ENCODE measurements at places on chromosomes 12 and 14.

- DNase-seq = no peak
Measured at GRCh38 chr12:20578142-20578541, 117.0 kb upstream of the SLCO1C1 start.

- DNase-seq = no peak
Measured at GRCh38 chr14:55355922-55356321, 55.7 kb downstream of the ATG14 start.

DNA sequence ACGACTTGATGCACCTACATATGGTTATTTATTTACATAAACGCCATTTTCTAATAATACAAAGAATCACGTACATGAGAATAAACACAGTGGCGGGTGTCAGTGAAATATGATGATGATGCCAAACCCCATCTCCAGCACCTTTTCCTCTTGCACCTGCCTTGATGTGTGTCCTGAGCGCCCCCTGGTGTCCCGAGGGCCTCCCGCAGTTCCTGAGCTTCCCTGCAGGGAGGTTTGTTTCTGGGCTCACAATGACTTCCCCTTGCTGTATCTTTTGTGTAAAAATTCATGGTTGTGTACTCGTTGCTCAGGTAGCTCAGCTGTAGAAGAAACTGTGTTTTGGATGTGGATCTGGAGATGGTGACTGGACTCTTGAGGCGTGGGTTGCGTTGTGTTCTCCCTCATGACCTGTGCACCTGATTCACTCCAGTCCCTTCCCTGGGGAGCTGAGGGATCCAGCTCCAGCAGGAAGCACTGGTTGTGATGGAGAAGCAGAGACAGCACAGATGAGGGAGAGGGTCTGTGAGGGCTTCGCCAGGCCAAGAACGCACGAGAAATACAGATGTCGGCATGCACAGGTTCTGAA lies 1037.8 kb downstream of the TMEM121 start:
- peak; percentile 70 for DNase-seq

DNA sequence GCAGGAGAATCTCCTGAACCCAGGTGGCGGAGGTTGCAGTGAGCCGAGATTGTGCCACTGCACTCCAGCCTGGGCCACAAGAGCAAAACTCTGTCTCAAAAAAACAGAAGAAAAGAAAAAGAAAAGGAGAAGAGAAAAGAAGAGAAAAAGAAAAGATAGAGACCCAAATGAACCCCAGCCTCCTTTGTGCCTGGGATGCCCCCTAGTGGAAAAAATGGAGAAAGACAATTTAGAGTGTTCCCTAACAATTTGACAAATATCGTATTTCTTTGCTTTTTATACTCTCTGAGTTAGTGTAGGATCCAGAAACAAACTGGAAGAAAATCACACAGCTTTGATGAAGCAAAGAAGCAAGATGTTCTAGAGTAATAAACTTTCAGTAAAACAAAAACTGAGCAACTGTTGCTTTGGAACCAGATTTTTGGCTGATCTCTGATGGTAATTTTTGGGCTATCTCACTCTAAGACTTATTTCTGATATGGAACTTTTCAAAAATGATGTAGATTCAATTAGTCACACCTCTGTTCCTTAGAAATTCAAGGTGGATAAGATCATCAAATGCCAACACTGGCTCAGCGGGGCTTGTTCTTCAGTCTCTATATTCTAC lies 18.6 kb upstream of the PRKAB1 start:
- DNase-seq = peak; percentile 17

DNA sequence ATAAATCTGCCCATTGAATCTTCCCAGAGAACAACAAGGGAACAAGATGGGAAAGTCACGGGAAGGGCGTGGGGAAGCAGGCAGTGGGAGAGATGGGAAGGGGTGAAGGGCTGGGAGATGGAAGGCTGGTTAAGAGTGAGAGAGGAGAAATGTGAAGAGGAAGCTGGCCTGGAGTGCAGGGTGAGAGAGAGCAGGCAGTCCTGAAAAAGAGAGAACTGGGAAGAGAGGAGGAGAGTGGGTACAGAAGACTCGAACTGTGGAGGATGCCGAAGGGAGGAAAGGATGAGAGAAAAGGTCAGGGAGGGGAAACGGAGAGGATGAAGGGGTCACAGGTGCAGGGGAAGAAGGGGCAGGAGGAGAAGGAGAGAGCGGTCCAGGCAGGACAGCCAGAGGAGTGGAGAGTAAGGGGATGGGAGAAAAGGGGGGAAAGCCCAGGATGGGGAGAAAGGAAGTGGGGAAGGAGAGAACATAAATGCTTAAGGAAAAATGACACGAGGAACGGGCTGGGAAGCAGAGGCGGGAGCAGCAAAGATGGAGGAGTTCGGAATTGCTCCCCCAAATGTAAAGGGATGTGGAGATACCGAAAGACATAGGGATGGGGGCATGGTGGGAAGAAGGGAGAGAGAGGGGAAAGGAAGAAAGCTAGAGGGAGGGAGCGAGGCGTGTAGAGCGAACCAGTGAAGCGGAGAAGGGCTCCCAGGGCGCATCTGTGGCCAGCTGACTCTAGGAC lies 1.2 kb downstream of the PIANP start:
- no peak for DNase-seq

DNA sequence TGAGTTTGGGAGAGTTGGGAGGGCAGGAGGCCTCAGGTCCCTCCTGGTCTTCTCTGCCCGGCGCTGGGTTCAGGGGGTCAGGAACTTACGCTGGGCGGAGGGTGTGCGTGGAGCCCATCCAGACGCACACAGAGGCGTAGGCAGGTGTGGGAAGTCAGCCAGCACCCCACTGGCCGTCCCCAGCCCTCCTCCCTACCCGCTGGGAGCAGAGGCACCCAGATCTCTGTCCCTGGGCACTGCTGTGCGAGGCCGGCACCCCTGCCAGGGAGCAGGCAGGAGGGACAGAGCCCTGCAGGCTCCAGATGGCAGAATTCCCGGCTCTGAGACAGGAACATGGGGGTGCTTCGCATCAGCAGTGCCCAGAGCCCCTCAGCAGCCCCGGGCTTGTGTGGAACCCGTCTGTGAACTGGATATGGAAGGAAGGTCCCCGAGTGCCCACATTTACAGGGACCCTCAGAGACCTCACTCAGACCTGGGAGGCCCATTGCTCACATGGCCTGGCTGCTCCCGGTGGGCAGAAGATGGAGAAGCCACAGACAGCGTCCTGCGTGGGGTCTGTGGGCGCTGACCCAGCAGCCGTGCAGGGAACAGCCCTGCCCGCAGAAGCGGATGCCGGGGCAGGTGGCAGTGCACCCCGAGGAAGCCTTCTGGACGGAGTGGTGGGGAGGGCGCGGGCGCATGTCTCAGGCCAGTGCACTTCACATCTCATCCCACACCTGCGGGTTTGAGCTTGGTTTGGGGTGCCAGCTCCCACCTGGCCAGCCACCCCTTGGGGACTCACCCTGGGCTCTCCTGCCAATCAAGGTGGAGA lies 59.3 kb downstream of the LRCOL1 start:
- DNase-seq = no peak

DNA sequence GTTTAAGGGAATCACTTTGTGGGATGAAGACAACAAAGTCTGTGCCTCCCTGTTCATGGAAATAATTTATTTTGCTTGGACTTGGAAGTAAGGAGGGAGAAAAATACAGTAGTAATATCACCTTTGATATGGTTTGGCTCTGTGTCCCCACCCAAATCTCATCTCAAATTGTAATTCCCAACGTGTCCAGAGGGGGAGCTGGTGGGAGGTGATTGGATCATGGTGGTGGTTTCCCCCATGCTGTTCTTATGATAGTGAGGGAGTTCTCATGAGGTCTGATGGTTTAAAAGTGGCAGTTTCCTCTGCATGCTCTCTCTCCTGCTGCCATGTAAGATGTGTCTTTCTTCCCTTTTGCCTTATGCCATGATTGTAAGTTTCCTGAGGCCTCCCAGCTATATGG lies 460.7 kb downstream of the NOVA1 start:
- no peak for DNase-seq

GRCh38 chr12:49030714-49031572 lies 12.4 kb upstream of the PRKAG1 start:
- no peak for DNase-seq

- DNase-seq = no peak
Measured at GRCh38 chr14:32978691-32979255, 40.1 kb downstream of the NPAS3 start.

GRCh38 chr12:127280393-127281275 lies 986.3 kb upstream of the TMEM132C start:
- DNase-seq = peak; percentile 36

DNA sequence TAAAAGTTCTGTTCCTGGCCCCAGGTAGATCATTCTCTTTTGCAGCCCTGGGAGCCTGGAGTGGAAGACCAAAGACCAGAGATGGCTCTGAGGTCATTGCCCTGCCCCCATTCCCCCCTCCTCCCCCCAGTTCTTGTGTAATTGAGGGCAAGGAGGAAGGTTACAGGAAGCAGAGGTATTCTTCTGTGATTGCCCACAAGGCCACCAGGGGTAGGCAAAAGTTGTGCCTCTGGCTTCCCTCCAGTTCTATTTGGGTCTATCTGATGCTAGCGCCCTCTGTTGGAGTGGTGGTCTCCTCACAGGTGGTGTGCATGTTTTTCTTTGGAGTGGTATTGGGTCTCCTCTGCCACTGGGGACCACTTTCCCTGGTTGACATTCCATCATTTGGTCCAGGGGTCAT lies 41.2 kb upstream of the CRY1 start:
- peak; percentile 39 for DNase-seq

GRCh38 chr12:113482334-113482733 lies 10.7 kb upstream of the LHX5 start:
- no peak for DNase-seq

DNA sequence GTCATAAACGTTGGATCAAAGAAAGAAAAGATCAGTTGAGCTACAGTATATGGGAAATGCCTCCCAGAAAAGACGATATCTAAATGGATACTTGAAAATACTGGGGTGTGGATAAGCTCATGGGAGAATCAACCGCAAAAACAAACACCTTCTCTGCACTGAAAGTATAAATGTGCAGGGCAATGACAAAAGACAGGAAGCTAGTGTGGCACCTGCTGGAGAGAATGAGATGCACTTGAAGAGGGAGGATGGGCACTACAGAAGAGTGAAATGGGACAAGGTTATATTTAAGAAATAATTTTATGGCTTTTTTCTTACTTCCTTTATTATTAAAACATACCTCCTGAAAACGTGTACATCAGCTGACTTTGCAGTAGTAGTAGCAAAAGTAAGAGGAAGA lies 153.7 kb downstream of the PRKD1 start:
- DNase-seq = no peak

DNA sequence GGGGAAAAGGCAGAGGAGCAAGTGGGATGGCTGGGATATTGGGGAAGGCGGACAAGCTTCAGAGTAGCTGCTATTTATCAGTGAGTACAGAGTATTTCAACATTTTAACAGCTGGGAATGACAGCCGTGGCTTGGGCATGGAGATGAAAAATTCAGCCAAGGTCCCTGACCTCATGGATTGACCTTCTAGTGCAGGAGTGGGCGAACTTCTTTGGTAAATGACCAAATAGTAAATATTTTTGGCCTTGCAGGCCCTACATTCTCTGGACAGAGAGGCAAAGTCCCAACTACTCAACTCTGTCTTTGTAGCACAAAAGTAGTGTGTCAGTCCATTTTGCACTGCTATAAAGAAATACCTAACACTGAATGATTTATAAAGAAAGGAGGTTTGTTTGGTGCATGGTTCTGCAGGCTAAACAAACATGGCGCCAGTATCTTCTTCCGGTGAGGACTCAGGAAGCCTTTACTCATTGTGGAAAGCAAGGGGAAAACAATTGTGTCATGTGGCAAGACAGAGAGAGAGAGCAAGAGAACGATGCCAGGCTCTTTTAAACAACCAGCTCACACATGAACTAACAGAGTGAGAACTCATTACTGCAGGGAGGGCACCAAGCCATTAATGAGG lies 33.6 kb downstream of the TMEM233 start:
- DNase-seq = no peak

DNA sequence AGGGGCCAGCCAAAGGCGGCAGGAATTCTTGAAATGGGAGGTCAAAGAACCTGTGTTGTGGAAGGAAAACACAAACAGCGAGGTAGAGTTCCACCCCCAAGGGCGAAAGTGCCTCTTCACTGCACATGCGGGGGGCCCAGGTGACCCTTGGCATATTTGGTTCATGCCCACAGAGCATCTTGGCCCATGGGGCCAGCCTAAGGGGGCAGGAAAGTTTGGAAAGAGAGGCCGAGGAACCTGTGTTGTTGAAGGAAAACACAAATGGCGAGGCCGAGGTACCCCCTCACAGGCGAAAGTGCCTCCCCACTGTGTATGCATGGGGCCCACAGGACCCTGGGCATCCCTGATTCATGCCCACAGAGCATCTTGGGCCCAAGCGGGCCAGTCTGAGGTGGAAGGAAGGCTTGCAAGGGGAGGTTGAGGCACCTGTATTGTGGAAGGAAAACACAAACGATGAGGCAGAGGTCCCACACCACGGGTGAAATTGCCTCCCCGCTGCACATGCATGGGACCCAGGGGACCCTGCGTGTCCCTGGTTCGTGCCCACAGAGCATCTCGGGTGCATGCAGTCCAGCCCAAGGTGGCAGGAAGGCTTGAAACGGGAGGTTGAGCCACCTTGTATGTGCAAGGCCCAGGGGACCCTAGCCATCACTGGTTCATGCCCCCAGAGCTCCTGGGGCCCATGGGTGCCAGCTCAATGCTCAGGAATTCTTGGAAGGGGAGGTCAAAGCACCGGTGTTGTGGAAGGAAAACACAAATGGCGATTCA lies 384.1 kb downstream of the ALG10 start:
- no peak for DNase-seq

GRCh38 chr12:99066726-99067125 lies 421.6 kb downstream of the APAF1 start:
- no peak for DNase-seq

DNA sequence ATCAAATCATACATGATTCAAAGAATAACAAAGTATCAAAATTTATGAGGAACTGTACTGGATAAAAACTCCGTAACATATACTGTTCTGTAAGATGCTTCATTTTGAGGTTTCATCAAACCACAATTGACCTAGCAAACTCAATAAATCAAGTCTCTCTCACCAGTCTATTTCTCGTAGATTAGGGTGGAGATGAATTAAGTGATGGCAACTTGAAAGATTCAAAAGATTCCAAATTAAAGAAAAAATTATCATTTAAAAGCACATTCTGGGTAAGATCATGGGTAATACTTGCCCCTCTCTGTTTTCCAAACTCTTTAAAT lies 74.4 kb downstream of the PAPLN start:
- DNase-seq = no peak

- DNase-seq = no peak
Measured at GRCh38 chr12:12668005-12668404, 28.0 kb downstream of the GPR19 start.

GRCh38 chr12:21906919-21907493 lies 34.2 kb downstream of the ABCC9 start:
- DNase-seq = no peak

GRCh38 chr14:79543967-79544697 lies 667.2 kb downstream of the DIO2 start:
- DNase-seq = no peak

- DNase-seq = no peak
Measured at GRCh38 chr14:93855737-93856136, 67.5 kb upstream of the PRIMA1 start.

DNA sequence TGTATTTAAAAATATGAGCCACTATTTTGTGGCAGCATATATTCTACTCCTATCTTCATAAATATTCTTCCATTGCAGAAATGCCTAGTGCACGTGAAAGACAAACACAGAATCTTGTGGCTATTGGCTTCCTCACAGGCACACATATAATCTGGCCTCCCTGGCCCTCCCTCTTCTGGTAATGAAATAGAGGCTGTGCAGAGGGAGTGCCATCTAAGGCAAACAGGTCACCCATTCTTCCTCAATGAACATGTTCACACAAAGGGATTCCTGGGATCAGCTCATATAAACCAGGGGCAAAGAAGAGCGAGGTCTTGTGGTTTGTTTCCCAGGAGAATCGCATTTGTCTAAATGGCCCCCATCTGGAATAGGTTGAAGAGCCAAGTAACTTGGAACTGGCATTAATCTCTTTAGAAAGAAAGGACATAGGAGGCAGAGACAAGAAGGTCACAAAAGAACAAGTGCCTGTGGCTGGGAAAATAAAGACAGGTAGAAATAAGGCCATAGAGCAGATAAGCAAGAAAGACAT lies 171.6 kb upstream of the PTPRQ start:
- DNase-seq = no peak
